Choroid plexus epithelial cell (primary cell): ENCODE measurements at places on chromosomes 12 and 14.

DNA sequence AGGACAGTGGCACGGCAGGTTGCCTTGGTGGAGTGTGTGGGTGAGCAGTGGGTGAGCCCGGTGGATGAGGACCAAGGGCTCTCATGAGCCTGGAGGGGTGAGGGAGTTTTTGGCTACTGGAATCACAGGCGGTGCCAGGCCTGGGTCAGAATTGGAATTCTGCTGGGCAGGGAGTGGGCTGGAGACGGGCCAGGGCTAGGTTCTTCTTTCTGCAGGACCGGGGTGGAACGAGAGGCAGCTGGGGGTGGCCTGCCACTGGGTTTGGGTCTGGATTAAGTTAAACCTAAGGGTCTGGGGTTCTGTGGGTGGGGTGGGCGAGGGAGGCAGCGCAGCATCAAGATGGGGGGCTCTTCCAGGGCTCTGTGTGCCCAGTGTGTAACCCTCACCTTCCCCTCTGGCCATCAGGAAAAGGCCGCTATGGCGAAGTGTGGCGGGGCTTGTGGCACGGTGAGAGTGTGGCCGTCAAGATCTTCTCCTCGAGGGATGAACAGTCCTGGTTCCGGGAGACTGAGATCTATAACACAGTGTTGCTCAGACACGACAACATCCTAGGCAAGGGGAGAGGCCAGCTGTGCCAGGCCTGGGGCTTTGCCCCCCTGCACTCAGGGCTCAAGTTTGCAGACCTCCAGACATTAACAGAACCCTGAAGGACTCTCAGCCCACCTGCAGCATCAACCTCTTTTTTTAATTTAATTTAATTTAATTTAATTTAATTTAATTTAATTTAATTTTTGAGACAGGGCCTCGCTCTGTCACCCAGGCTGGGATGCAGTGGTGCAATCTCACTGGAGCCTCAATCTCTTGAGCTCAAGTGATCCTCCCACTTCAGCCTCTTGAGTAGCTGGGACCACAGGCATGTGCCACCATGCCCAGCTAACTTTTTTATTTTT lies 7.0 kb downstream of the ACVRL1 start:
- DNase-seq: no peak

- DNase-seq: no peak
Measured at GRCh38 chr12:108717243-108717642, 14.1 kb downstream of the CORO1C start.

- peak; percentile 88 for DNase-seq
Measured at GRCh38 chr12:45244561-45245343, 28.9 kb downstream of the ANO6 start.

GRCh38 chr14:99064262-99064954 lies 207.6 kb downstream of the BCL11B start:
- no peak for DNase-seq

GRCh38 chr12:14952299-14952921 lies 9.0 kb downstream of the ARHGDIB start:
- DNase-seq: peak; percentile 98
